Hippocampal formation (tissue), 2 donors: ENCODE measurements at places on chromosomes 4 and X.

GRCh38 chr4:72969976-72970375 lies 99.5 kb downstream of the COX18 start:
- DNase-seq, result peak; percentile 17

DNA sequence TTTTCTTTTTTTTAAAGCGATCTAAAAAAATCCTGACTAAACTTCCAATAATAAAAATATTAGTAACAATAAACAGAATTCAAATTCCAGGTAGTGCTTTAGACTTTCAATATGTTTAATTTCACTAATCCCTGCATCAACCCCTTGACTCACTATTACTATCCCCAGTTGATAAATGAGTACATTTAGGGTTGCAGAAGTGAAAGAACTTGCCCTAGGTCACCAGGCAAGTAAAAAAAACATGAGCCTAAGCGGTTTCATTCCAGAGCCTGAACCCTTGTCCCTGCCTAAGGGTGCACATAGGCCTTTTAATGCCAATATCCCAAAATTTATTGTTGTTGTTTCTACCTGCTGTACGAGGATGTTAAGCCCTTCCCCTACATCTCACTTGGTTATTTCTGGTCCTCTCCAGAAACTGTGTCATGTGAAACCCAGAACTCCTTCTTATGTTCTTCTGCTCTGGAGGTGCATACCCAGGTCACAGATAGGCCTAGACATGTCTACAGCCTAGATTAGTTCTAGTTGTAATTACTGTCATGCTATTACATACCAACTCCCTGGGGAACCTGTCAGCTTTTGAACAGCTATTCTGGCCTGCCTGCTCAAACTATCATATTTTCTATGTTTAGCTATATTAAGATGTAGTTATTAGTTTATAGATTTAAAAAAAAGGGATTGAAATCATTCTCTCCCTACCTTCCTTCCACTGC lies 244.5 kb upstream of the PITX2 start:
- no peak for DNase-seq

GRCh38 chr4:182486881-182487280 lies 243.7 kb downstream of the TENM3 start:
- DNase-seq, result no peak

- no peak for DNase-seq
These were observed 19.8 kb upstream of the TMLHE start for GRCh38 chrX:155632431-155633100.

GRCh38 chrX:103376118-103376978 lies at the start of gene BEX3:
TSS of gene BEX3 (plus strand) at chrX:103376538. CDS start at chrX:103377522, 984 bp downstream.
- DNase-seq, result peak; percentile 44

DNA sequence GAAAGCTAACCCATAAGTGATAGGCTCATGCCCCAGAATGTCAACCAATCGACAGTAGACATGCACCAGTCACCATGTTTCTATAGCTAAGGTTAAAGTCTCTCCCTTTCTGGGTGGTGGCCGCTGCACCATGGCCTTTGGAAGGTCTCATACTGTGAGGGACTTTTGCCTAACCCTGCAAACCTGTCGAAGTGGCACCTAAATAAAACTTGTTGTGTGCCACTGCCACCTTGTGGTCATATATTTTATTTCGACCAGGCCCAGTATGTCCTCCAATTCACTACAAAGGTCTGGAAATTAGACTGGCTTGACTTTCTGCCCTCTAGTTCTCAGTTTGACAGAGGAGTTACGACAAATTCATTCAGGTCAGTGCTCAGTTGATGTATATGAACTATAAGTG lies 163.1 kb downstream of the SMARCA1 start:
- DNase-seq, result peak; percentile 0

GRCh38 chr4:92387459-92388069 lies 83.8 kb downstream of the GRID2 start:
- DNase-seq, result no peak

DNA sequence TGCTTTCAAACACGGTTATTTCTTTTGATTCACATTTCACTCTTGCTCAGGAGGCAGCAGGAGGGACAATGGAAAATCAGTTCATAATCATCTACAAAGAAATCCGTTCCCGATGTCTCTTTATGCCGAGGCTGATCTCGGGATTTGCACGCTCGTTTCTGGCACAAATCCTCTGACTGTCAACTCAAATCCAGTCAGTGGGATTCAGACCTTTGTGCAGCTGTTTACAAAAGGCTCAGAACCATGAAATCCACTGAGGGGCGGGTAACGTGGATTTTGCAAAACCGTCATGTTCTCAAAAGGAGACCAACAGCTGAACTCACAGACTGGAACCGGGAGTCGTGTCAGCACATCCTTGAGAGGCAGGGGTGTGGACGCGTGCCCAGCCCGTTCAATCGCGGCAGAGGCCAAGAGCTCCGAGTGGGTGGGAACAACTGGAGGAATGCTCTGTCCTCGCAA lies 46.4 kb downstream of the ACOX3 start:
- peak; percentile 72 for DNase-seq

- no peak for DNase-seq
These were observed 70.1 kb downstream of the PRSS12 start for GRCh38 chr4:118282692-118283091.

DNA sequence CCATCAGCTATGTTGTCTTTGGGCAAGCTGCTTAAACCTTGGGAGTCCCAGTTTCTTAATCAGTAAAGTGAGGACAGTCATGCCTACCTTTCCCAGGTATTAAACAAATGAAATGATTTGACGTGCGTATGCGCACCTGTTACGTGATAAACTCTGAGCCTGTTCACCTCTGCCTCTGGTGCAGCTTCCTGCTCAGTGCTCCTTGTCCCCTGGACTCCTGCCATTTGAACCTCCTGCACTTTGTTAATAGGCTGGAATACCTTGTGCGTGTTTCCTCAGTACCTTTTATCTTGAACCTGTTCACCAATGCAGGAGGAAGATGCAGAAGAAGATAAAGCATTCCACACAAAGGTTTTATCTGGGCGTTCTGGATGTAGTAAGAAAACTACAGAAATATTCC lies 211.9 kb downstream of the CEP135 start:
- no peak for DNase-seq

- no peak for DNase-seq
These were observed 79.7 kb upstream of the ELOVL6 start for GRCh38 chr4:110278127-110278526.

DNA sequence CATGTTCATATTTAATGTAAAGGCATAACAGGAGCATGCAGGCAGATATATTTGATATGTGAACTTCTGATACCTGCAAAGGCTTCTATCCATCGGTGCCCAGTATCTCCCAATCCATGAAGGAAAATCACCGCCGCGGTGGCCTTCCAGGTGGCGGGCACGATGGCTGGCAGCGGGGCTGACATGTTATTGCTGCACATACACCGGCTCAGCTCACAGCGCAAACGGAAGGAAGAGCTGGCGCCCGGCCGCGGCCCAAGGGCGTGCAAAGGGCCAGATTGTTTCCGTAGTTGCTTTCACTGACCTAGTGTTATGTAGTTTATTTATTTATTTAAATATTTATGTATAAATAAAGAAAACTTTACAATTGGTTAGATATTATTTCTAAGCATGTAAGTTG lies 322.7 kb upstream of the PITX2 start:
- no peak for DNase-seq

DNA sequence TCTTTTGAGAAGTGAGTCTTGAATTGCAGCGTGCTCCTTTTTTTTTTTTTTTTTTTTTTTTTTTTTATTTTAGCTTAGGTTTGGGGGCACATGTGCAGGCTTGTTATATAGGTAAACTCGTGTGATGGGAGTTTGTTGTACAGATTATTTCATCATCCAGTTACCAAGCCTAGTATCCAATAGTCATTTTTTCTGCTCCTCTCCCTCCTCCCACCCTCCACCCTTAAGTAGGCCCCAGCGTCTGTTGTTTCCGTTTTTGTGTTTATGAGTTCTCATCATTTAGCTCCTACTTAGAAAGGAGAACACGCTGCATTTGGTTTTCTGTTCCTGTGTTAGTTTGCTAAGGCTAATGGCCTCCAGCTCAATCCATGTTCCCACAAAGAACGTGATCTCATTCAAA lies 81.3 kb upstream of the TSPAN5 start:
- no peak for DNase-seq

DNA sequence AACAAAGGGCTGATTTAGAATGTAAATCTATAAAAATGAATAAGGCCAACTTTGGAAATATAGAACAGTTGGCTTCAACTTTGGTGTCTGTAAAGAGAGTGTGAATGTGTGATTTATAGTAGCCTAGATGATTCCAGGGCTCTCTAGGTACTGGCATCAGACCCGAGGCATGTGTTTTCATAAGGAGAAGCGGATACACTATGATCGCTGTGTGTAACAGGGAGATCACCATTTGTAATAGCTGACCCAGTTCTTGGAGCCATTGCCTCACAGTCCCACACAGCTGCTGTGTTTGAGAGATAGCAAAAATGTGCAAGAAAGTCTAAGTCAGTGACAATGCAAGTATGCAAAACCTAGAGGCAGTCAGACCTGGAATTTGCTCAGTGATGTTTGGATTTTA lies 135.1 kb downstream of the REPS2 start:
- DNase-seq, result no peak
